ENCODE measurements at places on chromosomes 5 and 9.

- no peak for DNase-seq
Observed at GRCh38 chr9:70085241-70085640, 41.6 kb downstream of the MAMDC2 start.

DNA sequence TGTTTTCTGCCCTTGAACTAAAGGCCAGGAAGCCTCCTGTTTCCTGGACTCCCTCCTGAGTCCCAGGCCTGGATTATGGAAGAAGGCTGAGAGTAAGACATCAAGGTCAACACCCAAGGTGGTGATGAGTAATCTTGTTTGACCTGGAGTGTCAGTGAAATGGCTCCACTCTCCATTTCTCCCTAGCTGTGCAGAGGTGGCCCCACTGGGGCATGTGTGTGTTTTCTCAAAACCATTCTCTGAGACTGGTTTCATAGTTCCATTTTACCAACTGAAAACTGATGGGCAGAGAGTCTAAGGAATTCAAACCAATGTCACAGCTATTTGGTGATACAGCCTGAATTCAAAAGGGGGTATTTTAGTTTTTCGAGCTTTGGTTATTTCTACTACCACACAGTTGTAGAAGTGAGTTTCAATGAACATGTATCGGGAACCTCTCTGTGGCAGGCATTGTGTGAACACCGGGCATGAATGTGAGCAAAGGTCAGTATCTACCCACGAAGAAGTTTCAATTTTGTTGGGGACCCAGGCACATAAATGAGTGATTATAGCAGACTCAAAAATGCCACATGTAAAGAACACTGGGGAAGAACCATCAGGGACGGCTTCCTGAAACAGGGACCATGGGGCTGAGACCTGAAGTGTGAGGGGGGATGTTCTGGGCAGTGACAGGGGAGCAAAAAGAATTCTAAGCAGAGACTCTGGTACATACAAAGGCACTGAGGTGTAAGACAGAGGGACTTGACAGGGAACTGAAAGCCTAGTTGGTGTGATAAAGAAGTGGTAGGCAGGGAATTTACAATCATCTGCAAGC, 269.6 kb upstream of the KLF4 start:
- no peak for DNase-seq

DNA sequence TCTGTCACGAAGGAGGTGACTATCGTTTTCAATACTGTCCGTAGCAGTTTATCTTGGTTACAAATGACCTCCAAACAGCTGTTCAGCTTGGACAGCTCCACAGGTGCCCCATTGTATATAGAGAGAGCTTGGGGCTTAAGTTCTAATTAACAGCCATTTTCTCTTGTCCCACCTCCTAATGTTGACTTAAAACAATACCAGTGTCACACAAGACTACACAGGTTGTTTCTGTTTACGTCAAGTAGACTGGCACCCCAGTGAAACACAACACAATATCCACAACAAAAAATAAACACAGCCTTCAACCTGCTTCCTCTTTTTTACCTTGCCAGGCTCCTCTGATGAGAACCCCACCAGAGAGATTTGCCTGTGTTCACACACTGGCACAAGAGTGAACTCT, 39.8 kb upstream of the TLE1 start:
- peak; percentile 6 for DNase-seq

- no peak for DNase-seq
Observed at GRCh38 chr9:99197987-99198386, 23.8 kb downstream of the ALG2 start.

GRCh38 chr5:170307575-170308465, 10.2 kb upstream of the LCP2 start:
- DNase-seq: no peak

DNA sequence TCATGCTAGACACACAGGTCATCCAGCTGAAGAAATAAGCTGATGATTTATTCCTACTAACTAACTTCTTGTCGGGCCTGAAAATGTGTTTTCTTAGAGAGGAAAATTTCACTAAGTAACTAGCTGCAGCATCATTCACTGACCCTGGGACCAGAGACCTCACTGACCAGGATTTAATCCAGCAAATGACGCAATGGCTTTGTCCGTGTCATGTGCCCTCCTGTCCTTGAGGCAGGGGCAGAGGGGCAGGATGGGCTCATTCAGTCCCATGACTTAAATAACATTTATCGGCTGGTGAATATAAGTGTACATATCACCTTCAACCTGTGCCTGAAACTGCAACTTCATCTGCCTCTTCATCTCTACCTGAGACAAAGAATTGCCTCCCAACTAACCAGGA, 154.8 kb downstream of the SEMA5A start:
- no peak for DNase-seq

DNA sequence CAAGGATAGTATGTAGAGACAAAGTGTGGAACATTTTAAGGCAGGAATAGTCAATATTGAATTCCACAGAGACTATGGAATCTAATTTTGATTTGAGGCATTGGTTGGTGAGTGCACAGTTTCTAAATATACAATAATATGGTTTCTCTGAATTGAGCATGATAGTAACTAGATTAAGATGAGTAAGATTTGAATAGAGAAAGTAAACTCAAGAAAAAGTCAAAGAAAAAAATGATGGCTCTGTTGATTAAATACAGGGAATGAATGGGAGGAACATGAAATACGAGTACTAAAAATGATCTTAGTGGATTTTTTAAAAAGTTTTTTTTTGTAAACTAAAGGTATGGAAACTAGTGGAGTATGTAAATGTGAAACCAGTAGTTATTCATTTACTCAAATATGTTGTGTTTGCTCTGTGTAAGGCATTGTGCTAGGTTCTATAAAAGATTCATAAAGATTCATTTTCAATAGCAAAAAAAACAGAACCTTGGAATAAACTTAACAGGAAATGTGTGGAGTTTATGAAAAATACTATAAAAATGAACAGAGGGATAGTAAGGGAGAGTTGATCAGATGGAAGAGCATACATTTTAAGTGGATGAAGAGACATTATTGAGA, 101.2 kb downstream of the ZCCHC7 start:
- DNase-seq: no peak

- DNase-seq: no peak
Observed at GRCh38 chr9:111985315-111985714, 88.7 kb downstream of the UGCG start.

DNA sequence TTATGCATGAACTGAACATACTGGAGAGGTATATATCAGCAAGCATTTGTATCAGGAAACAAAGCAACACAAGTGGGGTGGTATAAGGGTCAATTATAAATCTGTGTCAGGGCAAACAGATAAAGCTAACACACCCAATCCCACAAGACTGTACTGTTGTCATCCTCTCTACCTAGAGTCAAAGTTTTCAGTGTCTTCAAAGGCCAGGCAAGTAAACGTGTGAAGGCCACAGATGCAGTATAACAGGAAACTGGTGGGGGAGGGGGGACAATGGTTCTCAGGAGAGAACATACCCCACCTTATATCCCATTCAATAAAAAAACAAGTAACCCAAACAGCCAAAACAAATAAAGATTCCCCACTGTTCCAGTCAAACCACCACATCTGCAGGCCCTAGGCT, 22.1 kb downstream of the ELP1 start:
- no peak for DNase-seq

DNA sequence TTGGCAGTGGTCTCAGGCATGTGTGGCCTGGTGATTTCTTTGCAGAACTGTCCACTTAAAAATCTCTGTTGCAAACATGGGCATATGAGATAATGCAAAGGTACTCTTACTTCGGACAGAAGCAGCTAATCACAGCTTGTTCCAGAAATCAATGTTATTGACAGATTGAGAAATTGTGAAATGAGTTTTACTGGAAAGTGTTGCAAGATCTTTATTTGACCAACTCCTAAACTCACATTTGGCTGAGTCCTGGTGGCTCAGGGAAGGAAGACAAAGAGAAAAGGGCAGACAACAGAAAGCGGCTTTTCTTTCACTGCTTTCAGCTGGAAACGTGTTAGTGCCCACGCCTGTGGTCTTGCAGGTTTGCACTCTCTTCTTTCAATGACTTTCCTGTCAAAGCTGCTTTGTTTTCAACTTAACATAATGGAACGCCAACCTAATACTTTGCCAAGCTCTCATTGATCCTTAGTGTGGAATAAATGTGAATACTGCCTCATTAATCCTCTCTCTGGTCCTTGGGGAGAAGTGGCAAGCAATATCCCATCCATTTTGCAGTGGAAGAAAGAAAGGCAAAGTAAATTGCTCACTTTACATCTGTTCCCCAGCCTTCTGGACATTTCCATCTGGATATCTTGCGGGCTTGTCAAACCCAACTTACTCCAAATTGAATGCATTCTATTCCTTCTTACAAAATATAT, 586.4 kb downstream of the LRRC70 start:
- no peak for DNase-seq

GRCh38 chr5:154276973-154277331, 86.4 kb downstream of the GALNT10 start:
- DNase-seq: no peak

- no peak for DNase-seq
Observed at GRCh38 chr9:93674580-93675335, 98.4 kb downstream of the PHF2 start.

- no peak for DNase-seq
Observed at GRCh38 chr5:157535042-157535865, 40.3 kb downstream of the ADAM19 start.

DNA sequence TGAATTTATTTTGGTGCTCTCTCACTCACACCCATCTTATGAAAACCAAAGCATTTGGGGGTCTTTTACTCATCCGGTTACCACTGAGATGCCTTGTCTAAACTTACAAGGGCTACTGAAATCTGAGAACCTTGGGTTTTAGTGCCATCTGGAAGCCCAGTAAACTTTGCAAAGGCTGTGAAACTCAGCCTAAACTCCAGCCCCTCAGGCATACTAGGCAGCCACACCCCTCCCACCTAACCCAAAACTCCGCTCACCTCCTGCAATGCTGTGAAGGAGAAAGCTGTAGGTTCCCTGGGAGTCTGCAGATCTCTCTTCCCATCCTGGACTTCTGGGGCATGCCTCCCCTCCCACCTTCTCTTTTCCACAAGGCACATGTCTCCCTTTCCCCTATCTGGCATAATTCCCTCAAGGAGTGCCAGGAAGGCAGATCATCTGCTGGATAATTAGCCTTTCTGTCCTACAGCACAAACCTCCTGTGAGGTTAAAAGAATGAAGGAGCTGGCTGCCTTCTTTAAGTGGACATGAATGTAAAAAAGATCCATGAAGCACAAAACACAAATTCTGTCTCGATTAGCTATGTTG, 71.5 kb upstream of the ANXA1 start:
- no peak for DNase-seq

- DNase-seq: peak; percentile 1
Observed at GRCh38 chr5:74641735-74642542, 1.4 kb upstream of the ENC1 start.

DNA sequence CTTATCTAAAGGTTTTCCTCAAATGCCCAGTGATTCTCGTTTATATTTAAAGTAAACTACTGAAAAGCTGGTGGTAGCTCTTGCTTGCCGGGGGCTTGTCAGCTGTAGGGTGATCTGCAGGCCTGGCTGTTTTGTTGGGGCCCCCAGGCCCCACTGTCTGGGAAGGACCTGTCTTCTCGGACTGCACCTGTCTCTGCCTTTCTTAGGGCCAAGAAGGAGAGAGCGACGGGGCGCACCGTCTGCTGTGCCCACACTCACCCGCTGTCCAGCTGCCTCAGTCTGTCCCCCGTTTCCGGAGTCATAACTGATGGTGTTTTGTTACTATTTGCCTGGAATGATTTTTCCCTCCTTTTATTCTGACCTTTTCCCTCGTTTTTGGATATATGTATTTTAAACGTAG, 94.1 kb upstream of the CACNA1B start:
- DNase-seq: no peak

GRCh38 chr9:95974389-95974788, 98.9 kb downstream of the ERCC6L2 start:
- DNase-seq: no peak

DNA sequence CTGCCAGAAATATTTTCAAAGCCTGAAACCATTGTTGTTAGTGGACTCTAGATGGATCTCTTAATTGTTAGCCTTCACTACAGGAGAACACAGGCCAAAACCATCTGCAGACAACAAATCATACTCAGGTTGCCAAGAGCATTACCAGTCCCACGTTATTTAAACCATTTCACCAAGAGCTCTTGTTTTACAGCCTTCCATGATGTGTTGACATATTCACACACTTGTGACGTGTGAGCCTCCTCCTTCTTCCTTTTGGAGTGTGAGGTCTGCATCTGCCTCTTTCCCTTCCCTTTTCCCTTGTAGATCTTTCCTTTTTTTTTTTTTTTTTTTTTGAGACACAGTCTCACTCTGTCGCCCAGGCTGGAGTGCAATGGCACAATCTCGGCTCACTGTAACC, 279.0 kb downstream of the AUH start:
- DNase-seq: no peak

- no peak for DNase-seq
Observed at GRCh38 chr9:35001803-35002502, 12.4 kb downstream of the DNAJB5 start.

All from NCI-H2081 (cell line).